ENCODE measurements at places on chromosomes 3 and 15. TPM values are rescaled to one million over a fixed set of nuclear protein-coding genes. Genes with fewer than 3 reads are reported as not detected.
A peak's percentile ranks its signal among the peaks of the same experiment; 100 is the strongest.

- peak; percentile 32 for DNase-seq
These were observed 78.1 kb upstream of the CGNL1 start for GRCh38 chr15:57298204-57298603.

- DNase-seq, result no peak
These were observed 20.7 kb upstream of the FEM1B start for GRCh38 chr15:68256675-68257450.

GRCh38 chr15:44157679-44158078, 37.4 kb downstream of the FRMD5 start:
- DNase-seq, result peak; percentile 78

Gene ADAMTS7
- 5.0 TPM for polyA plus RNA-seq

Gene CCR9
- polyA plus RNA-seq, result not detected

All from AG04450 (cell line).